H9 (cell line): ENCODE measurements at places on chromosomes 1 and 21. TPM values are rescaled to one million over a fixed set of nuclear protein-coding genes. Genes with fewer than 3 reads are reported as not detected.

The SMAP2 gene
- 8.2 and 8.7 TPM in 2 replicates for total RNA-seq

The CMPK1 gene
- total RNA-seq: 26.3 and 28.7 TPM in 2 replicates

The FAM163A gene
- 0.44 and 0.46 TPM in 2 replicates for total RNA-seq

DNA sequence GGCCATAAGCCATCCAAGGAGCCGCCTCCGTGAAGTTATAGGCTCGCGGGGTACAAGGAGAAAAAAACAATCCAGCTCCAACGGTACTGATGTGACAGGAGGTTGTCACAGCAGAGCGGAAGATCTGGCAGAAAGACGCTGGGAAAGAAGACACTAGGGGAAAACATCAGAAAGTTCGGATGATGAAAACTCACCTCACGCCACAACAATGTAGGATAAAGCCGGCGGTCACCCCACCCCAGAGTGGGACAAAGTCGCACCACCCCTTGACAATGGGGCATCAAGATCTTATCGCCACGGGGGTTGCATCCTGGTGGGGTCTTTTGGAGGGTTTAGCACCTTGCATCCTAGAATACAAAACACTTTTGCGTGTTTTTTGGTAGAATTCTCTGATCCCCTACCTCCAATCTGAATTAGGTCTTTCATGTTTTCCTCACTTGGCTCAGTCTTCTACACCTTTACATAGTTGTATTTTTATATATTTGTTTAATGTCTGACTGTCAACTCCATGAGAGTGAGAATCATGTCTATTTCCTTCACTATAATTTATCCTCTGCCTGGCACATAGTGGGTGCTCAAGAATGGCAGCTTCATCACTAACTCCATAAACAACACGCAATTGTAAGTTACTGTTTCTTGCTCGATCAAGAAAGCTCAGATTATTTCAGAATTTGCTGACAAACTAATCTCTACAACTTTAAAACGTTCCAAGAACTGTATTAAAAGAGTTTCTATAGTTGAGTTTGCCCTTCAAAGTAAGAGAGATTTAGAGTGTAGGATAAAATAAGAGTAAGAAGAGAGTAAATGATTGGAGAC is 611 bp upstream of the ZSWIM5 start:
- no peak for DNase-seq
